Spinal cord (tissue), 10 donors: ENCODE measurements at places on chromosomes 11 and 22. TPM values are rescaled to one million over a fixed set of nuclear protein-coding genes. Genes with fewer than 3 reads are reported as not detected.

DNA sequence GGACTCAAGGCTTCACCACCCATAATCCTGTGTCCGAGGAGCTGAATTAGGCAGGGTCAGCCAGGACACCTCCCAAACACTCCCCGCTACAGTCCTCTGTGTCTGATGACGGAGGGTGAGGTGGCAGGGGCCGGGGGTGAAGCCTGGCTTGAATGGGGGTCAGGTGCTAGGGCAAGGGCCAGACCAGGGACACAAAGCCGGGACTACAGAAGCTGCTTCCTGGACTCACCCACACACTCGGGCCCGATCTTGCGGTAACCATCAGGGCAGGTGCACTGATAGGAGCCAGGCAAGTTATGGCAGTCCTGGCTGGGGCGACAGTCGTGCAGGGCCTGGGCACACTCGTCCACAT, 2.3 kb downstream of the EFEMP2 start:
- H3K27ac ChIP-seq: no peak overlapping the region
- peaks cover 53% of the 10 kb centered on the region for H3K36me3 ChIP-seq
- no peaks in the 10 kb centered on the region for H3K27me3 ChIP-seq
- H3K4me3 ChIP-seq: no peak overlapping the region
- DNase-seq: no peak

DNA sequence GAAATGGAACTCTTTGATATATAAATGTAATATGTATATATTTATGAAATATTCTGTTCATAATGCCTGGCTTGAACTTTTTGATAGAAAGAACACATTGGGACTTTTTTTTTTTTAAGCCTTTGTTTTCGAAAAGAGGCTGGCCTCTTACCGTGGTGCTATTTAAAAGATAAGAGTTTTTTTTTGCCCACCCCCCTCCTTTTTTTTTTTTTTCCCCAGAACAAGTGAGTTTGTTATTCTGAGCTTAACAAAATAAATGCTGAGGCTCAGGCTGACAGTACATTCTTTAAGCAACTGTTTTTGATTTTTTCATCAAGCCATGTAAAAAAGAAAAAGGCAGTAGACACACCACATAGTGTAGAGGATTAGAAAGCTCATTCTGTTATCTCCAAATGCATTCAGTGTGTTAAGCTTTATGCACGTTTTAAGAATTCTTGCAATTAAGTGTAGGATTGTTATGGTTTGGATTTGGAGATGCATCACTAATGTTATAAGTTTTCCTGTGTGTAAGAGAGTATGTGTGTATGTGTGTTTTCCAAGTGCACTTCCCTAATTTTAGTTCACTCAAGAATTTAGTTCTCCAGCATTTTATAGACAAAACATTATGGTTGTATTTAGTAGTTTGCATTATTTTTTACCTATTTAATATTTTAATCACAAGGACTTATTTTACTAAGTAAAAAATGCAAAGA, 12.0 kb downstream of the PDHX start:
- H3K27me3 ChIP-seq: no peaks in the 10 kb centered on the region
- no peak for DNase-seq
- H3K4me1 ChIP-seq: no peaks in the 10 kb centered on the region
- no peak overlapping the region for H3K4me3 ChIP-seq
- H3K36me3 ChIP-seq: no peaks in the 10 kb centered on the region
- H3K27ac ChIP-seq: no peak overlapping the region

GRCh38 chr22:26766510-26767350, 109.3 kb downstream of the MIAT start:
- H3K36me3 ChIP-seq: no peaks in the 10 kb centered on the region
- peaks cover 2% of the 10 kb centered on the region for H3K27me3 ChIP-seq
- H3K27ac ChIP-seq: no peak overlapping the region

Gene ENTHD1
- total RNA-seq: 0.10 TPM
